ENCODE measurements at places on chromosomes 3 and 15.

- DNase-seq: no peak
Measured at GRCh38 chr3:114104414-114104813, 47.9 kb downstream of the QTRT2 start.

DNA sequence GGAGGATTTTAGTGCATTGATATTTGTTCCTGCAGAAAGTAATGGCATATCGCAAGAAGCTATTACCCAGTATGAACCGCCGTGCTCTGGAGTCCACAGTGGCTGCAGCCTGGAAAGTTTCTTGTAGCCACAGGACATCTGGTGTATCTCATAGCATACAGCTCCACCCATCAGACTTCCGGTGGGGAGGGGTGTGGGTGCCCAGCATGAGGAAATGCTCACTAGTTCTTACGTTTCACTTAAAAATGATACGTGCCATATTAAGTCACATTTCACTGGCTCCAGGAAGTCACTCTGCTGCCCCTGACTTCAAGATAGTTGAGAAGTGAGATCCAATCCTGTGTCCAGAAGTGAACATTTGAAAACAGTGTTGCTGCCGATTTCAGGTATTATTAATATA is 990.4 kb downstream of the GBE1 start:
- DNase-seq: no peak

GRCh38 chr3:50714946-50715345 is 40.2 kb downstream of the DOCK3 start:
- no peak for DNase-seq

- DNase-seq: peak; percentile 35
Measured at GRCh38 chr15:89888214-89888804, 5.5 kb downstream of the AP3S2 start.

GRCh38 chr15:52103217-52104207 is 9.1 kb downstream of the BCL2L10 start:
- no peak for DNase-seq

DNA sequence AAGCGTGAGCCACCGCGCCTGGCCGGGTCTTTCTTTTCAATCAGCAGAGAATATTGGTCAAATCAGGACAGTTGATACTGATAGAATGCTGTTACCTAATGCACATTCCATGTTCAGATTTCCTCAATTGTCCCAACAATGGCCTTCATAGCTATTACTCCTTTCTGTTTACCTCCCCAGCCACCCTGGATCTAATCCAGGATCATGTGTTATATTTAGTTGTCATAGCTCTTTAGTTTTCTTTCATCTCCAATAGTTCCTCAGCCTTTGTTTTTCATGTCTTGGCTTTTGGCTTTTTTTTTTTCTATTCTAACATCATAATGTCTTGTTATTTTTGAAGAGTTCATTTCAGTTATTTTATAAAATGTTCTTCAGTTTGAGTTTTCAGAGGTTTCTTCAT is 14.6 kb downstream of the USP3 start:
- no peak for DNase-seq

DNA sequence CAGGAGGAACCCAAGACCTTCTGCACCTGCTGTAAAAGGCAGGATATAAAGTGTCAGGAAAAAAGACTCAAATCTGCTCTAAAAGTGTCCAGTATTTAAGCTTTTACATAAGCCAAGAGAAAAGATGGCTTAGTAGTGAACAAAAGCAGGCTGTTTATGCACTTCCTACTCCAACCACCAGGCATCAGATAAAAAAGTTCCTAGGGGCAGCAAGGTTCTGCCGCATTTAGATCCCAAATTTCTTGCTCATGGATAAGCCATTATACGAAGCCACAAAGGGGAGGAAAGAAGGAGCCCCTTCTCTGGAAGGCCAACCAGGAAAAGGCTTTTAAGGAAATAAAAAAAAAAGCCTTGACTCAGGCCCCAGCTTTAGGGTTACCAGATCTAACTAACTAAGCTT is 10.6 kb upstream of the SLC9C1 start:
- DNase-seq: no peak

- DNase-seq: no peak
Measured at GRCh38 chr3:72797773-72798543, 50.3 kb downstream of the SHQ1 start.

DNA sequence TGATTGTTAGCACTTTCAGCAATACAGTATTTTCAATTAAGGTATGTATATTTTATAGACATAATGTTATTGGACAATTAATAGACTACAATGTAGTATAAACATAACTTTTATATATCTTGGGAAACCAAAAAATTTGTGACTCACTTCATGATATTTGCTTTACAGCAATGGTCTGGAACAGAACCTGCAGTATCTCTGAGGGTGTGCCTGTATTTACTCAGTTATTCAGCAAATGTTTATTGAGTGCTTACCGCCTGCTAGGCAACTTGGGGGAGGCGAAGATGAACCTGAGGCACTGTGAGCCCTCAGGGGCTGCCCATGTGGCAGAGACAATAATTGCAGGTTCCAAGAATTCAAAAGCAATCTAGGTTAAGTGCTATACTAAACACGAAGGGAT is 144.8 kb downstream of the GABRB3 start:
- DNase-seq: no peak

DNA sequence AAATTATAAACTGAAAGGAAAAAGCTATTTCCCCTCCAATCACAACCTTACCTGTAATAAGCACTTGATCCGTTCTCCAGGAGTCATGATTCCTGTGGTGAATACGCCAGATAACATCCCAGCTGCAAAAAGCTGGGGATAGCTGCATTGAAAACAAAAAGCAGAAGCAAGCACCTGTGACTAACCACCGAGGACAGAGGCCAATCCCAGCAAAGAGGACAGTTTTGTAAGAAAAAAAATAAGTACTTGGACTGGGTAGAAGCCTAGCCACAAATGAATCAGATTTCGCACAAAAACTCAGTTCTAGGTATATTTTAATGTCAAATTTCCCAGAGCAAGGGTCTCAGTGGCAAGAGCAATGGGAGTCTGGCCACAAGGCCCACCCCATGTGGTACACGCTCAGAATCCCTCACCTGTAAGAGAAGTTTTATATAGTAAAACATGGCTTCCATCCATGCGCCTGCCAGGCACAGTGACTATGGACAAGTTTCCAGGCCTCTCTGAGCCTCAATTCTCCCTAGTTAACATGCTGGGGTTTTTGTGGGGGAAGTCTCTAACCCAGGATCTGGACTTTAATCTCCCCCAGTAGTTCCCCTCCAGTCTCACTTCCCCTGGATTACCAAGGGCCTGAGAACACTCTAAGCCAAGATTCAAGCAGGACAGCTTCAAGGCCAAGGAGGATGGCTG is 19.2 kb downstream of the SLC25A20 start:
- no peak for DNase-seq

DNA sequence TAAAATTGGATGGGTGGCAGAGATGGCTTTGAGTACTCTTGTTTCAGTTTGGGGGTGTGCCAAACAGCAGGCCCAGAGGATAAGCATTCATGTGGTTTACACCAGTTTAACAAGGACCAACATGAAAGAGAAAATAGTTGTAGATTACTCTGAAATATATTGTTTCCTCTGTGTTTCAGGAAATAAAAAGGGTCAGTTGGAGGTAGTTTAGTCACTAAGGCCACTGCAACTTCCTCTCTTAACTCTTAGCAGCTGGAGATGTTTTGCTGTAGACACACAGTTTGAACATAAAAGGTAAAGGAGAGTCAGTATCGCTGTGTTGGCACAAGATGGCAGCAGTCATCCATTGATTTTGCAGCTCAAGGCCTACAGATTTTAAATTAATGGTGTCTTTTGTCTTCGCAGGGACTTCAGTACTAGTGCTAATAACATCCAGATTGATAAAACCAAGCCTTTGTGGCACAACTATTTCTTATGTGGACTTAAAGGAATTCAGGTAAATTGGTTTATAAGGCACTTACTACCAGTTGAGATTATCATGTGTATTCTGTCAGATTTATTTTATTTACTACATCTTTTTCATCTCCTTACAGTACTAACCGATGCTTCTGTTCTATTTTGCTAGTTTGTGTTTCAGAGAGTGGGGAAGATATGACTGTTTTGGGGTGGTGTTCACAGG is 65.5 kb downstream of the GALK2 start:
- peak; percentile 28 for DNase-seq

DNA sequence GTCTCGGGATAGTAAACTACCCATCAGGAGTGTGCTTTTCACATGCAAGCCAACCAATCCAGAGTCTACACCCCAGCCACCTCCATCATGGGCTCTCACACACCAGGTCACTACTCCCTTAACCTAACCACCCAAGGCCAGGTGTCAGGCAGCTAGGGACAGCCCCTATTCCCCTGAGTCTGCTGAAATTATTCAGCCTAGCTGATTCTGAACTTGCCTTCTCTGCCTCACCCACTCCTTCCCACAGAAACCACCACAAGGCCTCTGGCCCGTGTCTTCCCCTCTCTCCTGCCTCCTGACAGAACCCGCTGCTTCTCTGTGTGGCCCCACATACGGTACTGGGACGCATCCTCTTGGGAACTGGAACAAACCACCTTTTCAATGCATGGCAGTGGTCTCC is 82.1 kb downstream of the PCSK6 start:
- DNase-seq: no peak

- no peak for DNase-seq
Measured at GRCh38 chr15:60442763-60443162, 36.2 kb downstream of the ICE2 start.

GRCh38 chr3:54905261-54905888 is 22.5 kb downstream of the LRTM1 start:
- no peak for DNase-seq

- DNase-seq: no peak
Measured at GRCh38 chr3:51075221-51075775, 309.8 kb upstream of the MANF start.

GRCh38 chr3:58387650-58388546 is 45.7 kb downstream of the PDHB start:
- DNase-seq: no peak

- DNase-seq: no peak
Measured at GRCh38 chr3:39184081-39184967, 8.1 kb downstream of the XIRP1 start.

DNA sequence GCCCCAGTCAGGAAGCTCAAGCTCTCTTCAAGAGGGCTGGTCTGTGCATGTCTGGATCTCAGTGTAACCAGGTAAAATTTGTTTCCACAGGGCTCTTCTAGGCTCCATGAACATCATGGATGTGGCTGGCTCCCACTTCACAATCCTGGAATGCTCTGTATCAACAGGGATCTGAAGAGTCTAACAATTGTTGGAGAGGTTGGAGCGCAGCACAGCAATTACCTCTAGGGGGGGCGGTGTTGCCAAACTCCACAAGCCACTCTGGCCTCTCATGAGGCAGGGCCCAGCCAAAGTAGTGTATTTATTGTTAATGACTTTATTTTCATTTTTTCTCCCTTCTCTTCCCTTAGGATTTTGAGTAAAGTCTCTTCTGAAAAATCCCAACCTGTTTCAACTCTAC is 6.1 kb upstream of the EIF2B5 start:
- peak; percentile 27 for DNase-seq

DNA sequence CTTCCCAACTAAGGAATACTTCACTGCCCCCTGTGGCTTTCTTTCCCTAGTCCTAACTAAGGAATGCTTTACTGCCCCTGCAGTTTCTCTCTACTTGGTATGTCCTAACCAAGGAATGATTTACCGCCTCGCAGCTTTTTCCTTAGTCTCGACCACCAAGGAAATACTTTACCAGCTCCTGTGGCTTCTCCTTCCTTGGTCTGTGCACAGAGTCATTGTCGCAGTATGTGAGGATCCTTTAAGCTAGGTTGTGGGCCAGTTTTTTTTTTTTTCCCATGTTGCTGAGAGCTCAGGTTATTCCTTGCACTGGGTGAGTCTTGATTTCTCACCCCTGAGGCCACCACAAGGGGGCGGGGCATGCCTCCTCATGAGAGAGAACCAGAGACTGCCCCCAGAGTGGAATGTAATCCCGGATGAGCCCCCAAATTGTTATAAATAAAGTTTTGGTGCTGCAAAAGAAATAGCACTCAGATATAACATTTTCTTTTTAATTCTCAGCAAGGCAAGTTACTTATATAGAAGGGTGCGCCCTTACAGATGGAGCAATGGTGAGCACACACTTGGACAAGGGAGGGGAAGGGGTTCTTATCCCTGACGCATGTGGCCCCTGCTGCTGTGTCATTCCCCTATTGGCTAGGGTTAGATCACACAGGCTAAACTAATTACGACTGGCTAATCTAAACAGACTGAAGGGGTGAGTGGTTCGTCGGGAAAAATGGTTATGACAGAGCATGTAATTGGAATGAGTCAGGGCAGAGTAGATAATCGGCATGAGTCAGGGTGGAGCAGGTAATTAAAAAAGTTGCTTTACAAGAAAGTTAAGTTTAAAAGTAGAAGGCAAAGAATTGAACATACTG is 27.0 kb downstream of the NDUFB4 start:
- peak; percentile 40 for DNase-seq

- no peak for DNase-seq
Measured at GRCh38 chr3:184593928-184594303, 32.3 kb downstream of the EPHB3 start.

GRCh38 chr15:48553559-48553958 is 92.0 kb downstream of the FBN1 start:
- DNase-seq: no peak

- DNase-seq: no peak
Measured at GRCh38 chr15:57647791-57648130, 56.1 kb downstream of the MYZAP start.

- DNase-seq: peak; percentile 43
Measured at GRCh38 chr3:156449710-156450574, 105.0 kb downstream of the SSR3 start.

DNA sequence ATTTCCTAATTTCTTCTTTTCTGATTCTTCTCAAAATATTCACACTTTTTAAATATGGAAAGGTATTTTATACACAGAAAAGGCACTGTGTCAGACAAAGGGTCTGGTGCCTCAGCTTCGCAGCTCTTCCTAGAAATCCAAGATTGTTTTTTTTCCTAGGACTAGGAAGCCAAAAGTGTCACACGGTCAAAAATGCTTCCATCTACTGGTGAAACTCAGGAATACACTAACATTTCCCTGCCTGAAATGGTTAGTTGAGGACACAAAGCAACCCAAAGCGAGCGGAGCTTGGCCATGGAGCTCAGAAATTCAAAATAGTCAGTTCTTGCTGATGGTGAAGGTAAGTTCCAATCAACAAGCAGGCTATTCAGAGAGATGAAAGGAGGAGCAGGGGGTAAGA is 426.5 kb upstream of the RASGRP1 start:
- DNase-seq: peak; percentile 12

DNA sequence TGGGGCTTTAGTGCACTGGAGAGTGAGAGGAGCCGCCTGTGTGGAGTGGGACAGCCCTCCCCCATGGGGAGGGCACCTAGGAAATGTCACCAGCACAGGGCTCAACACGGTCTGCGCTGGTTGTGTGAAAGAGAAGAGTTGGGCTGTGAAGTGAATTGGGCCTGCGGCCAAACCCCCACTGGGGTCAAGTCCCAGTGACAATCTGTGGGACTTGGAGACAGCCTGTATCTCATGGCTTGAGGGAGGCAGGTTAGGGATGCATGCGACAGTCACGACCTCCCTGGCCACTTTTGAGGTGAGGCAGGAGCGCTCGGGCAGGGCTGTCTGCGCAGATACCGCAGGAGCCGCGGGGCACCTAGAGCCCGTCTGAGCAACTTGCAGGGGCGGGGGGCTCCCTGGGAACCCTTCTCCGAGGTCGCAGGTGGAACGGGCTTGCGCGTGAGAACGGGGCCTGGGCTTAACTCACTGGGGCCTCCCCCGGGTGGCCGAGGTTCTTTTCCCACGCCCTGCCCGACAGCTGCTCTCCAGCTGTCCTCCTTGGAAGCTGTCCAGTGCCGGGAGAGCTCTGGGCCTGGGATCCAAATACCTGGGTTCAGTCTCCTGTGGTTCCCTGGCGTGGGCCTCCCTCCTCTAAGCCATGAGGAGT is 77.4 kb downstream of the SNRK start:
- no peak for DNase-seq

- peak; percentile 59 for DNase-seq
Measured at GRCh38 chr3:112640930-112641801, at the start of gene CCDC80. Gene CCDC80 (minus strand): TSS chr3:112641143. CDS start chr3:112639905, 1,238 bp downstream.

- no peak for DNase-seq
Measured at GRCh38 chr3:61648481-61648880, 87.1 kb downstream of the PTPRG start.

All from HEK293T (cell line).